Cortex of kidney (tissue), 1 donor: ENCODE measurements at places on chromosomes 1 and 21.

DNA sequence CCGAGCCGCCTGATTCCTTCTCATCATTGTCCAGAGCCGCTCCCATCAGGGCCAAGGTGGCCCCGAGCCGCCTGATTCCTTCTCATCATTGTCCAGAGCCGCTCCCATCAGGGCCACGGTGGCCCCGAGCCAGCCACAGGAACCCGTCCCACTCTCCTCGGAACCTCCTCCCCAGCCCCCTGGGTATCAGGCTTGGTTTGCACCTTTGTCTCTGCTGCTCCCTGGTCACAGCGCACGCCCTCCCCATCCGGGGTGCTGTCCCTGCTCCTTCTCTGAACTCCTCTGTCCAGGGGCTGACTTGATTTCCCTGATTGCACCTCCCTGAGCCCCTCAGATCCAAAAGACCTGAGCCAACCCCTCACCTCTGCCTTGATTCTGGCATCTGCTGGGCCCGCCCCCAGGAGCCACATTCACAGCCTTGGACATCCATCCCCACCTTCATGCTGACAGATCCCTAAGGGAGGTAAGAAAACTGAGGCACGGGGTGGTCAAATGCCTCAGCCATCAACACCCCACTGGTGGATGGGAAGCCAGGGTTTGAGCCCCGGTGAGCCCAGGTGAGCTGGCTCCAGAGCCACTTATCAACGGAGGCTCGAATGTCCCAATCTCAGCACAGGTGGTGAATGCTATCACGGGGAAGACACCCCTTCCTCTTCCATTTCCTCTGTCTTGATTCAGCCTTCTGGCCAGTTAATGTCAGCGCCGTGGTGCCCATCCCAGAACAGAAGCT is 25.6 kb upstream of the COL18A1 start:
- DNase-seq = no peak

GRCh38 chr1:225474986-225475820 is 47.4 kb upstream of the LBR start:
- DNase-seq = no peak

- no peak for DNase-seq
These were observed 40.5 kb upstream of the IFNAR2 start for GRCh38 chr21:33189237-33189636.

DNA sequence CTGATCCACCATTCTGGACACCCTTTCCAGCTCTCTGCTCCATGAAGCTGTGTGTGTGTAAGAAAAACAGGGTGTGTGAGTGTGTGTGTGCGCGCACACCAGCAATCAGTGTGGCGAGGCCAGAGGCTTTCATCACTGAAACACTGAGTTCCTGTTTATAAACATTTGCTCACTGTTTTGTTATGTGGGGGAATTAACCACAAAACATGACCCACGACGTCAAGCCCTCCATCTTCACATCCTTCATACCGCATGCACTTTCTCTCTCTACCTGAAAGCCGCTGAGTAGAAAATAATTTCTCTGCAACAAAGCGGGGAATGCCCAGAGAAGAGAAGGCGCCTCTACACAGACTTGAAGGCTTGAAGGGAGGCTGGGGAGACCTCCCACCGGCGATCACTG is 148.9 kb upstream of the IRF2BP2 start:
- no peak for DNase-seq

DNA sequence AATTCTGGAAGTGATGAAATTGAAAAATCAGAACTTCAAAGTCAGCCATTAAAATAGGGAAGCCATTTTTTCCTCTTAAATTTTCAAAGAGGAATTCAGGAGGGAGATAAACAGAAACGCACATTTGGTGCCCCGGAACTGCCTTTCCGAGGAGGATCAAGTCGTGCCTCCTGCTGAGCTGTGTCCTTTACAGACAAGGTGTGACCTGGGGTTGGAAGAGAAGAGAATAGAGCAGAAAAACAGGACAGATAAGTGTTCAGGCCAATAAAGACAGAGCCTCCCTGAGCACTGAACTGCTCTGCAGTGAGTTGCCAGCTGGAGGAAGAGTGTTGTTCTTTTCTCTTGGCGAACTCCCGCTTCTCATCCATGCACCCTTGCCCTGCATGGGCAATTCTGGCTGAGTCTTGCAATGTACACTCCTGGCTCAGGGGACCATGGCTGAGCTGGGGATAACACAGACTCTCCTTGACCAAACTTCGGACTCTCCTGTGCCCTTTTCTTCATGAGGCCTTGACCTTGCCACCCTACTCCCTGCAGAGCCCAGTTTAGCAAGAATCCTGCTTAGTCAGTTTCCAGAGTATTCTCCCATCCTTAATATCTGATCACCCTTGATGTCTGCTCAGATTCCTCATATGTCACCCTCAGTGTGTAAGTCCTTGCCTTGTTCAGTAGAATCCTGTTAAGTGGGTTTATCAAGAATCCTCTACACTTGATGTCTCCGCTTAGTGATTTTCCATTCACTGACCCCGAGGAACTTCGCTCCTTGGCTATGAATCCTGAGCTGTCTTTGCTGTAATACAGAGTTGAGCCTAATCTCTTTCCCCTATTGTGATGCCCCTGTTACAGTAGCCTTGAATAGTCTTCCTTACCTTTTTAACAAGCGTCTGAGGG is 1.3 kb upstream of the MTARC1 start:
- DNase-seq = no peak

DNA sequence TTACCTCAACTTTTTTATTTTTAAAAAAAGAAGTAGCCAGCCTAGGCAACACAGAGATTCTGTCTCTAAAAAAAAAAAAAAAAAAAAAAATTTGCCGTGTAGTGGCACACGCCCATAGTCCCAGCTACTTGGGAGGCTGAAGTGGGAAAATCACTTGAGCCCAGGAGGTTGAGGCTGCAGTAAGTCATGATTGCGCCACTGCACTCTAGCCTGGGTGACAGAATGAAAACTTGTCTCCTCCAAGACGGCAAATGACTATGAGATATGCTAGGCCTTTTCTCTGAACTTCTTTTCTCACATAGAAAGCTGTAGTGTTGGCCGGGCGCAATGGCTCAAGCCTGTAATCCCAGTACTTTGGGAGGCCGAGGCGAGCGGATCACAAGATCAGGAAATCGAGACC is 24.7 kb upstream of the PTCH2 start:
- DNase-seq = no peak

DNA sequence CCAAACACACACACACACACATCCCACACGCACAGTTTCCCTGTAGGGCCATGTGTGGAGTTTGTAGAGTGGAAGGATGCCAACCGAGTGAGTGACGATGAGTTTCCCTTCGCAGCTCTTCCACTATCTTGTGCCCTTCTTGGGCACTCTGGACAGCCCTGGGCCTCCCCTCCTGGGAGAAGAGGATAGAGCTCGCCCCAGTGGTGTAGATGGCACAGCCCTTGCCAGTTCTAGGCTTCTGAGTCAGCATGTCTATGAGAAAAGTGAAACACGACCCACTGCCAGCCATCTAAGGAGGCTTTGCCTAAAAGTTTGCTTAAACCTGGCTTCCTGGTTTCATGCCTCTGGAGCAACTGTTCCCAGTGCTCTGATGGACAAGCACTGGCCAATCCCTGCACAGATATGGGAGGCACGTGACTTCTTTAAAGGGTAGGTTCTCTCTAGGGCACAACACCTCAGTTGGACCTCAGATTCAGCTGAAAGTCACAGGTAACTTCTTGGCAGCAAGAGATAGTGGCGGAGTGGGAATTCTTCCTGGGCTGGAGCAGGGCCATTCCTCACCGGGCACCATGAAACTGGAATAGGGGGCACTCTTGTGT is 195.9 kb upstream of the GALNT2 start:
- no peak for DNase-seq

- DNase-seq = no peak
These were observed 1.8 kb upstream of the SYT2 start for GRCh38 chr1:202711949-202712635.

- DNase-seq = no peak
These were observed 66.8 kb downstream of the COLGALT2 start for GRCh38 chr1:183970516-183971300.

DNA sequence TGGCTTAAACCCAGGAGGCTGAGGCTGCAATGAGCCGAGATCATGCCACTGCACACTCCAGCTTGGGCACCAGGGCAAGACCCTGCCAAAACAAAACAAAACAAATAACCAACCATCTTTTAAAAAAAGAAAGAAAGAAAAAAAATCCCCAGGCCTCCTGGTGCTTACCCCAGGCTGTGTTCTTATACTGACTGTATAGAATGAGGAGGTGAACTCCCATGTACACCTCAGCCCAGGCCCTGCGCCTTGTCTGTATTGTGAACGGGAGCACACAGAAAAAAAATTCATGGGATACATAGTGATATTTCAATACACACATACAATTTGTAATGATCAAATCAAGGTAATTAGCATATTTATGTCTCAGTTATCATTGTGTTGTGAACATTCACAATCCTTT is 14.1 kb downstream of the RPL5 start:
- no peak for DNase-seq

GRCh38 chr1:28104866-28105467 is 16.6 kb upstream of the EYA3 start:
- DNase-seq = no peak

DNA sequence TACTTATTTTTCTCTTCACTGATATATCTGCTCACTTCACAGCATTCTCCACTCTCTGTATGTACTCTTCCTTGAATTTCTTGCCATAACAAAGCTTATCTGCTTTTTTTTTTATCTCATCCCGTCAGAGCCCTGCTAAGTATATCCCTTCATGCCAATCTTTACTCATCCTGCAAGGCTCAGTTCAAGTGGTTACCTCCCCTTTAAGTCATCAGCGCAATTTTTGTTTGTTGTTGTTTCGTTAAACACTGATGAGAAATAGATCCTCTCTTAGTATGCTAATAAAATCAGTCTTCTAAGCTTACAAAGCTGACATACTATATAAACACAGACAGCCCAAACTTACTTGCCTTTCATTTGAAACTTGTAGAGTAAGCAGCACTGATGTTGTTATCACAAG is 17.8 kb downstream of the COL24A1 start:
- no peak for DNase-seq

DNA sequence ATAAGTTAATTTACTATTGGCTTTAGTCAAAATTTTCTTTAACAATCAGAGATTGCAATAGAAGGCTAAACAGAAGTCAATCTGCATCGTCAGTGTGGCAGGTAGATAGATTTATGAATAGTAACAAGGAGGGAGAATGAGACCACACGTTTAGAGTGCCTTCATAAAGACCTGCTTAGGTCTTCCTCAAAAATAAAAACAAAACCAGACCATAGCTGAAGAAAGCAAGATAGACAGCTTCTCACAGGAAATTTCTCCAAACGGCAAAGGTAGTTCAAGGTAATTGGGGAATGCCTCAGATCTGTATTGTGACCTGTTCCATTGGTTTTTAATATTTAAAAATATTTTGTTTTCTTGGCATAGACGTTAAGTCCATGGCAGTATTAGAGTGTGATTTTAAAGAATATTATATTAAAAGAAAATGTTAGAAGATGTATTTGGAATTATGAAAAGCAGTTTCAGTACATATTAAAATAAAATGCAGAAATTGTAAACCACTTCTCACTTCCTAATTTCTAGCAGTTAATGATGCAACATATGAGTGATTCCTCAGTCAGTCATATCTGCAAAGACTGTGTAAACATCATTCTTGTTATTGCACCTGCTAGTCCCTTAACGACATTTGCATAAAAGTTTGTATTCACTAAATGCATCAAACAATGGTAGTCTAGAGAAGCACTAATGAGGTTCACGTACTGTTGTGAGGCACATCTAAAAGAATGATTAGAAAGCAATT is 278.0 kb downstream of the HLX start:
- no peak for DNase-seq
